NCI-H2081 (cell line): ENCODE measurements at places on chromosomes 5 and 9.

- DNase-seq: no peak
Observed at GRCh38 chr9:34524349-34524748, 1.6 kb upstream of the ENHO start.

DNA sequence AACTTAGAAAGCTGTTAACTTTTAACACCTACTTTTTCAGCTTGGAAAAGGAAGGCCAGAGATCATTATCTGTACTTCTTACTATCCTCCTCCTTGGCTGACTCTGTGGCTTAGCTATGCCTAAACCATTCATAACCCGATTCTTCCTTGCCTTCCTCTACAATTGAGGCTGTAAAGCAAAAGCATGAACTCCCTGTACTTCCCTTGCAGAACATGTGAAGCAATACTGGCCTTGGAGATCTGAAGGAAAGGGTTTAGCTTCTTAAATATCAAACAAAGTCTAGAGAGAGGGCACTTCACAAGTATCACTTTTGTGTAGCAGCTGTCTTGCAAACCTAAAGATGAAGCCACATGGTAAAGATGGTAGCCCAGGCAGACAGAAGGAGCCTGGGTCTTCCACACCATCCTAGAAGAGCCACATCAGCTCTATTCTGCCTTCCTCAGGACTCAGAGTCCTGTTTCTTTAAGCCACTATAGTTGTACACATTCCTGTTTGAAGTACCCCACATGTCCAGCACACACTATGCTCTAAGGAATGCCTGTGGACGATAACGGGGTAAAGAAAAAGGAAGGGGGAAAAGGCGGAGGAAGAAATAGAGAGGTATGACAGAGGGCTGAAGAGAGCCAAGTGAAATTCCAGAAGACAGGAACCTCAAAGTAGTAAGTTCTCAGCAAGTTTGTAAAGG, 169.2 kb downstream of the SLIT3 start:
- no peak for DNase-seq

DNA sequence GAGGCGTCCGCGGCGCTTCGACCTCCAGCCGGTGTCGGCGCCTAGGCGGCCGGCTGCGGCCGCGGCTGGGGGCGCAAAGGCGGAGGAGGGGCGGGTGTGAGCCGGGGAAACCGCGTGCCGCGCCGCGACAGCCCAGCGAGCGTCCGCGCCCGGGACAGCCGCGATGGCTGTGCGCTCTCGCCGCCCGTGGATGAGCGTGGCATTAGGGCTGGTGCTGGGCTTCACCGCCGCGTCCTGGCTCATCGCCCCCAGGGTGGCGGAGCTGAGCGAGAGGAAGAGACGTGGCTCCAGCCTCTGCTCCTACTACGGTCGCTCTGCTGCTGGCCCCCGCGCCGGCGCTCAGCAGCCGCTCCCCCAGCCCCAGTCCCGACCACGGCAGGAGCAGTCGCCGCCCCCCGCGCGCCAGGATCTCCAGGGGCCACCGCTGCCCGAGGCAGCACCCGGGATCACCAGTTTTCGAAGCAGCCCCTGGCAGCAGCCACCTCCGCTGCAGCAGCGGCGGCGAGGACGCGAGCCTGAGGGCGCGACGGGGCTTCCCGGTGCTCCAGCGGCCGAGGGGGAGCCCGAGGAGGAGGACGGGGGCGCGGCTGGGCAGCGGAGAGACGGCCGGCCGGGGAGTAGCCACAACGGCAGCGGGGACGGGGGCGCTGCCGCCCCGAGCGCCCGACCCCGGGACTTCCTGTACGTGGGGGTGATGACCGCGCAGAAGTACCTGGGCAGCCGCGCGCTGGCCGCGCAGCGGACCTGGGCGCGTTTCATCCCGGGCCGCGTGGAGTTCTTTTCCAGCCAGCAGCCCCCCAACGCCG, 605 bp downstream of the CHSY3 start:
- no peak for DNase-seq

GRCh38 chr9:114909661-114910060, 20.7 kb downstream of the TNFSF8 start:
- DNase-seq: no peak

DNA sequence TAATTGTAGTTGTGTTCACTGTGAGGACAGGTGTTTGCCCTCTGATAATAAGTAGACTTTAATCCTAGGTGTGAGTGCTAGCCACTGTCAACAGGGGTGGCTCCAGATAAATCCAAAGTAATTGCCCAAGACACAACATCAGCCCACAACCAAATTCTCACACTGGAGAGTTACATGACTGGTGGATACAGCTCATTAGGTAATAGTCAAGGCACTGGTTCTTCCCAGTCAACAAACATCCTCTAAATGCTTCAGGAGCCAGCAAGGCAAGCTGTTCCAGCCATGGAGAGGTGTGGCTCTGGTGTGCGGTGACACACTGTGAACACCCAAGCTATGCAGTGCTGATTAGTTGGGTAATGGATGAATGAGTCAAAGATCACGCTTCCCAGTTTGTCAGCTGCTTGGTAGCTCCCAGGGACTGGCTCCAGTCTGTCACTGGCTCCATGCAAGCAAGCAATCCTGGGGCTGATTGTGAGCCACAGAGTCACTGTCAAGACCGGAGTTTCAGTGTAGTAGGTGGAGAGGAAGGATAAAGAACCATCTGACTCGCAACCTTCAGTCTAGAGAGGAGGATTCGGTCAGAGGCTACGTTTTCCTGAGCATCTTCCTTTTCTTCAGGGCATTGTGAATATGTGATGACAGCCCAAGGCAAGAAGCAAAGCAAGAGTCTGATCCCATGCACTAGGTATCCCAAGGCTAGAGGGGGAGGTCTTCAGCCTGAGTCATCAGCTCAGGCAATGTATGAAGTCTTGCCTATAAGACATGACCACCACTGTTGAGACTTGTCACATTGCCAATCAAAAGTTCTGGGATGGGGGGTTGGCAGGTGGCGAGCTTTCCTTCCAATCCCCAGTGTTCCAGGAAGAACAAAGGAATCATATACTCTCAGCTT, 63.1 kb downstream of the UGCG start:
- DNase-seq: peak; percentile 45

DNA sequence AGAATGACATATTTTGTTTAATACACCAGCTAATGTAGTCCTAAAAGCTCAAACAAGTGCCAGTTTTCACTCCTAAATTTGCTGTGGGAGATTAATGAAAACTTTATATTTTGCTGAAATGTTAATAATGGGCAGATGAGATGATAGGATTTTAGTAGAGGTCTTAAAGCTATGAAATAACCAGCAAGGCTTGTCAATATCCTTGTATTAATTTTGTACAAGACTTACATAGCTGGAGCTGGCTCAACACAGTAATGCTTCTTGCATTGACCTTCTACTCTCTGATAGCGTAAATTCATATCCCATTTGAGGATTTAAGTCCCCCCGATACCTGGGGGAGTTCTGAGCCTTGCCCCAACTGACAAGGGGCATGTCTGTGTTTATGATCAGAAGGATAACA, 219.2 kb downstream of the MAPKAP1 start:
- DNase-seq: no peak

DNA sequence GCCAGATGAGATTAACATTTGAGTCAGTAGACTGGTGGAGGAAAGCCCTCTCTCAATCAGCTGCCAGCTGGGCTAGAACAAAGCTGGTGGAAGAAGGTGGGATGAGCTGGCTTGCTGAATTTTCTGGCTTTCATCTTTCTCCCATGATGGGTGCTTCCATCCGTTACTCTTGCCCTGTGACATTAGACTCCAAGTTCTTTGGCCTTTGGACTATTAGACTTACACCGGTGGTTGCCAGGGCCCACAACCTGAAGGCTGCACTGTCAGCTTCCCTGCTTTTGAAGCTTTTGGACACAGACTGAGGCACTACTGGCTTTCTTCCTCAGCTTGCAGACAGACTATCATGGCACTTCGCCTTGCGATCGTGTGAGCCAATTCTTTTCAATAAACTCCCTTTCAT, 642.7 kb downstream of the TAF11L14 start:
- DNase-seq: no peak

DNA sequence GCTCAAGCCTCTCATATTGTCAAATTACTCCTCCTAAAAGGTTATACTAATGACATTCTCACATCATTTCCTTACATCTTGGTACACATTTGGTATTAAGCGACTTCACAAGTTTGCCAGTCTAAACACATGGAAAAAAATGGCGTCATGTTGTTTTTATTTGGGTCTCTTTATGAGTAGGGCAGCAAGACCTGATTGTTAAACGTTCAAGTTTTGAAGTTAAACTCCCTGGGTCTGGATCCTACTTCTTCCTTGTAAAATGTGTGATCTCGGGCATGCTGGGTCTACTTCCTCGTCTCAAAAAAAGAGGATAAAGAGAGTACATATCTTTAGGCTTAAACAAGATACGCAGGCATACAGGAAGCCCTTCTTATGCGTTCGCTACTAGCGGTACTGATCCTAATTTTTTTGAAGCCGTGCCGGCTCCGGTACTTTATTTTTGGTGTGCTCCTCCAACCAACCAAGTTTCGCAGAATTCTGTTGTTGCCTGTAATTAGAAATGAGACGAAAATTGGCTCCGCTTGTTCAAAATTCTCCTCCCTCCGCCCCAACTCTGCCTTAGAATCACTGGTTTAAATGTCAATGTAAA, 596 bp upstream of the CDC37L1 start:
- peak; percentile 46 for DNase-seq

DNA sequence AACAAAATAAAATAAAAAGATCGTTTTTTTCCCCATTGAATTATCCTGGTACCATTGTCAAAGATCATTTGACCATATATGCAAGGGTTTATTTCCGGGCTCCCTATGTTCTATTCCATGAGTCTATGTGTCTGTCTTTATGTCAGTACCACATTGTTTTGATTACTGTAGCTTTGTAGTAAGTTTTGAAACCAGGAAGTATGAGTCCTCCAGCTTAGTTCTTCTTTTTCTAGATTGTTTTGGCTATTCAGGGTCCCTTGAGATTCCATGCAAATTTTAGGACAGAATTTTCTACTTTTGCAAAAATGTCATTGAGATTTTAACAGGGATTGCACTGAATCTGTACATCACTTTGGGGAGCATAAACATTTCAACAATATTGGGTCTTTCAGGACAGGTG, 18.7 kb upstream of the EEIG1 start:
- no peak for DNase-seq

GRCh38 chr5:17167171-17167891, 50.1 kb upstream of the BASP1 start:
- no peak for DNase-seq

DNA sequence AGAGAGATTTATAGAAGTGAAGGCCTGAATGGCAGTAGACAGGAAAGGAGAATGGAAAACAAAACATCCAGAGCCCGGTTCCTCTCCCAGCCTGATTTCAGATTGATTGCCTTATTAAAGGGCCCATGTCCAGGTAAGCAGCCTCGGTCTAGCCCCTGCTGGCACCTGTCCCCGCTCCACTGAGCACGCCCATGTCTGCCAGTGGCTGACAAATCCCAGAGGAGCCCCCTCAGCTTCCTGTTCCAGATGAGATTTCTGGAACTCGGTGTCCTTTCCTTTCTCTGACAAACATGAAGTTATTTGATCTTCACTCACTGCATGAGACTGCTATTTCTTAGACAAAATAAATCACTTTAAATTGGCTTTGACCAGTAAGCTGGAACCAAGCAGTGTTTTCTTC, 187.0 kb upstream of the ADCY2 start:
- DNase-seq: peak; percentile 100

- no peak for DNase-seq
Observed at GRCh38 chr5:173710528-173710927, 94.1 kb upstream of the BOD1 start.

- peak; percentile 89 for DNase-seq
Observed at GRCh38 chr9:100670719-100671118, 92.8 kb downstream of the CAVIN4 start.

GRCh38 chr5:14669415-14669814, 4.9 kb downstream of the OTULIN start:
- no peak for DNase-seq

- no peak for DNase-seq
Observed at GRCh38 chr5:137856916-137857862, 10.5 kb upstream of the MYOT start.

GRCh38 chr5:8600843-8601242, 731.9 kb downstream of the MTRR start:
- DNase-seq: no peak

GRCh38 chr9:90842996-90843395, 41.4 kb downstream of the SYK start:
- no peak for DNase-seq

- no peak for DNase-seq
Observed at GRCh38 chr5:6253846-6254245, 124.5 kb downstream of the MED10 start.

GRCh38 chr5:58759745-58760144, 176.9 kb downstream of the RAB3C start:
- no peak for DNase-seq

- DNase-seq: no peak
Observed at GRCh38 chr5:117296872-117297271, 722.2 kb upstream of the SEMA6A start.

GRCh38 chr5:160469156-160470144, 47.8 kb downstream of the PTTG1 start:
- no peak for DNase-seq

DNA sequence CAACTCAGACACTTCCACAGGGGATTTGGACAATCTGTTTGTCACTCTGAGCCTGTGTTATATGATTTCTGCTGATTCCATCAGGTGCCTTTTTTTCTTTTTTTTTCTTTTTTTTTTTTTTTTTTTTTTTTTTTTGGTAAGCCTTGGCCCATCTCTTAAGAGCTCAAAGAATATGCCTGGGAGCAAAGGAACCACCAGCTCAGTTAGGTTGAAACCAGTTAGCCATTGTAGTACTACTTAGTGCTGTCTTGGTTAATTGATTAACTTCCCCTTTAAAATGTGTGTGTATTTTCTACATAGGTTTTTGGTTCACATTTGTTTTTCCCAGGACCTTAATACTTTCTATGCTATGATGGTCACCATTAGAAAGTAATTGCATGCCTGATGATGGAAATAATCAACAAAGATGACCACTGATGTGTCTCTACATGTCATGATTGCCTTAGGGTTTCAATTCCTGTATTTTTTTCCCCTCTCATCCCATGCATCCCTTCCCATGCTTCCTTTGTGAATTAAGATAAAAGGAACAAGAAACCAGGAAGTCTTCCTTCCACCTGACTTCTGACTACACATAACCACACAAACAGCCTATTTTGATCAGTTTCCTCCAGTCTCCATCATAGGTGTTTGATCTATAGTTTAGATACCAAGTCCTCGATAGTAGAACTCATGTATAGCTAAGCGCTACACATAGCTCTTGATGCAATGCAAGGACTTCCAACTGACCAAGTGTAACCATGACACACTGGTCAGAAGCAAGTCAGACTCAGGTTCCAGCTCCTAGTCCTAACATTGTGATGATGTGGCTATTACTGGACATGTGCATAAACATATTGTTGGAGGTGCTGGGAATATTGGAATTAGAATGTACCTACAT, 306.1 kb downstream of the EFNA5 start:
- DNase-seq: no peak

DNA sequence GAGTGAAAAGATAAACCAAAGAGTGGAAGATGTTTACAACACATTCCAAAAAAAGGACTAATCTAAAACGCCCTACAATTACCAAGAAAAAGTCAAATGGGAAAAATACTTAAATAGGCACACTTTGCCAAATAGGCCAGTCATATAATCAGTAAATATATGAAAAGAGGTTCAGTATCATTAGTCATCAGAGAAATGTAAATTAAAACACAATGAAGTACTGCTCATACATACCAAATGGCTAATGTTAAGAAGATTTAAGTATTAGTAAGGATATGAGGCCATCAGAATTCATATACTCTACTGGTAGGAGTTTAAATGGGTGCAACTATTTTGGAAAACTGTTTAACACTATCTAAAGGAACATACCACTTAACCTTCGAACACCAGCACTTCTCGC, 47.6 kb downstream of the ZDHHC21 start:
- DNase-seq: no peak

GRCh38 chr9:113319054-113319453, 15.9 kb upstream of the RNF183 start:
- no peak for DNase-seq
